ENCODE measurements at places on chromosomes 6 and 20. TPM values are rescaled to one million over a fixed set of nuclear protein-coding genes. Genes with fewer than 3 reads are reported as not detected.

Gene FILIP1
- 0.32 TPM for total RNA-seq

Gene FANCE
- 3.6 TPM for total RNA-seq

Gene DNAH8
- total RNA-seq = not detected

Gene ENPP1
- 1.3 TPM for total RNA-seq

Gene PAK5
- not detected for total RNA-seq
